ENCODE measurements at places on chromosomes 7 and 10.

DNA sequence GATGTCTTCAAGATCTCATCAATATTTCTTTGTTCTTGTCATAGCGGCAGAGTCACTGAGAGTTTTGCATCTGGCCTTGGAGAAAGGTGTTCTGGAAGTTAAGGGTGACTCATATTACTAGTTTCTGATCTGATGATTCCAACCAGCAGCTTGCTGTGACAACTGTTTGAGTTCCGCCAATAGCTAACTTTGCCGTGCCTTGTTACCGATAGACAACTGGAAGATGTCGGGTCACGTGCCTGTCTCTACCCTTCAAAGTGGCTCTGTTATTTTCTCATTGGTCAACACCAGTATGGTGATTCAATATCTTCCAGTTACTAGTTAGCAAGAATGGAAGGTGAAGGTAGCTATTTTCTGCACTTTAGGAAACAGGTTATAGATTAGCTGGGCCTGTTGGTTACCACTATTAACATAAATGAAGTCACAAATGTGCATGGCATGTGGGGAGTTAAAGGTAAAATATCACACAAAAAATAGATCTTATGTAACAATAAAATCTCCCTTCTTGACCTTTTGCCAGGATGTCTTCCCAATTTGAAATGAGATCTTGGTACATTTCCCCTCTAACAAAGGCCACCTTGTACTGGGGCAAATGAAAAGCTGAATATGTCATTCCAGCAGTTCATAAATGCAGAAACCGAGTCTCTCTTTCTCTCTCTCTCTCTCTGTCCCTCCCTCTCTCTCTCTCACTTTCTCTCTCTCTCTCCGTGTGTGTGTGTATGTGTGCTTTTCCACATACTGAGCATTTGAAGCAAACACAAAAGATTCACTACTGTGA lies 2.6 kb upstream of the MGAM2 start:
- no peak for DNase-seq

DNA sequence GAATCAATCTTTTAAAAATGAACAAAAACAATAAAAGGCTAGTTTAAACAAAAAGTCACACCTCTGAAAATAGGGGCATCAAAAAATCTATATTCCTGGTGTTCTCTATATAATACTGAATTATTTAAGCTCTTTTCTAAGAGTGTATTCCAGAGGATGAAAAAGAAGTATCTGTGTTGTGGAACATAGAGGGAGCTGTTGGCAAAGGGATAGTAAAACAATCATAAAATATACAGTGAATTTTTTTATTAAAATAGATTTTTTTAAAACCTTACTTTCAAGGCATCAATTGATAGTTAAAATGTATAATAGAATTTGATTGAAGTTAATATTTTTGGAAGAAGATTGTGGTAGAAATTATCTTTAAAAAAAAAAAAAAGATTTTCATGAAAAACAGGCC lies 1409.1 kb upstream of the CELF2 start:
- no peak for DNase-seq

GRCh38 chr10:44258019-44258418 lies 126.9 kb downstream of the CXCL12 start:
- DNase-seq, result no peak

- no peak for DNase-seq
Measured at GRCh38 chr10:123704812-123705211, 38.7 kb downstream of the GPR26 start.

DNA sequence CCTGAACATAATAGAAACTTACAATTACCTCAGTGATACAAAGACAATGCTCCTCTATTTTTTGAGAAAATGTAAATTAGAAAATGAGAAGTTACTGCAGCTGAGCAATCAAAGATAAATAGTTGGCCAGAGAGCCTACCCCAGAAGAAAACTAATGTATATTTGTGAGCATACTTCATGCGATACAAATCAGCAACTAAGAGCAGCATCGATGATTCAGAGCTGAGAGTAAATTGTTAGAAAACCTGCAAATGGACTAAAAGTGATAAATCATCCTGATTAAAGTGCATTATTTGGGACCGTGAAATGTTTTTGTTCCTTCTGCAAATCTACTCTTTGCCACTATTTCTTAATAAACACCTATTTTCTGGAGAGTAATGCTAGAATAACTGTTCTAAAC lies 285.7 kb downstream of the PPP1R3A start:
- DNase-seq, result no peak

- DNase-seq, result no peak
Measured at GRCh38 chr7:99252166-99252895, 20.3 kb upstream of the MYH16 start.

- no peak for DNase-seq
Measured at GRCh38 chr10:68516766-68517165, 10.6 kb downstream of the SLC25A16 start.

DNA sequence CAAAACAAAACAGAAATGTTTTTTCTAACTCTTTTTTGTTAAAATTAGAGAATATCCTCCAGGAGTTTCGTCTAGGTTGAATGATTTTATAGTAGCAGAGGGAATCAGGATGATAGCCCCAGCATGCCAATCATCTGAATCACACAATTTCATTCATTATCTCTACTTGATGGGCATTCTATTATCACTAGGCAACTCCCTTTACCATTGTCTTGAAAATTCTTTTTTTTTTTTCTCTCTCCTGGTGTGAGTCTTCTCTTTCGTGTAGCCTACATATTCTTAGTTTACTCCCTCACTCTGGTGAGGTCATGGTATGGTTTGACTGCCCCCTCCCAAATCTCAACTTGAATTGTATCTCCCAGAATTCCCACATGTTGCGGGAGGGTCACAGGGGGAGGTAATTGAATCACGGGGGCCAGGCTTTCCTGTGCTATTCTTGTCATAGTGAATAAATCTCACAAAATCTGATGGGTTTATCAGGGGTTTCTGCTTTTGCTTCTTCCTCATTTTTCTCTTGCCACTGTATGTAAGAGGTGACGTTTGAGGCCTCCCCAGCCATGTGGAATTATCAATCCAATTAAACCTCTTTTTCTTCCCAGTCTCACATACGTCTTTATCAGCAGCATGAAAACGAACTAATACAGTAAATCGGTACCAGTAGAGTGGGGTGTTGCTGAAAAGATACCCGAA lies 105.0 kb downstream of the OTUD1 start:
- DNase-seq, result no peak

DNA sequence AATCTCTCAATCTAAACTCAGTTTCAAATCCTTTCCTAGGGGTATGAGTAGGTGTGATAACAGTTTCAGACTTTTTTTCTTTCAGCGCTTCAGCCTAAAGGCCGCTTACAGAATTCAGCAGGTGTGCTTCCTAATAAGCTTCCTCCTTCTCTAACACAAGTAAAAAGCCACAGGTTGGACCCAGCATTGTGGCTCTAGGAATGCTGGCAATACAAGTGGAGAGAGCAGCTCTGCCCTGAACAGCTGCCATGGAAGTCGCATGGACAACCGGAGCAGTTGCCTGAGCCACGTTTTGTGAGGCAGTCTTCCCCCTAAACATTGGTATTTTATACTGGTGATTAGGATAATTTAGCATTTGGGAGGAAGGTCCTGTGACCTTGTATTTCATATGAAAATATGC lies 83.5 kb downstream of the ST7 start:
- DNase-seq, result no peak

DNA sequence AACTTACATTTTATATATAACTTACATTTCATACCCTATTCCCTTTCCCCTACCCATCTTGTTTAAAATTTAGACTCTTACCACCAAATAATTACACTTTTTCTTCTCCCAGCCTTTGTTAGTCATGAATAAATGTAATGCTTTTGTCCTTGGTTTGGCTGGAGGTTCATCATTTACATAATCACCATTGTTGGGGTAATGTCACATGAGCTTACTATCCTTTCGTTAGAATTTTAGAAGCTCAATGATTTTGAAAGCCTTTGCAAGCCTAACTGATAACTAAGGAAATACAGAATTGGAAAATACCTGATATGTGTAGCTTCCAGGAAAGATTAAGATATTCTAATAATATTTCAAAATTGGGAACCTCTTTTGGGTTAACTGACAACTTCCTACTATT lies 171.7 kb downstream of the PLXDC2 start:
- DNase-seq, result no peak

GRCh38 chr10:124820121-124820520 lies 18.5 kb downstream of the ABRAXAS2 start:
- DNase-seq, result no peak

GRCh38 chr10:75286901-75287300 lies 51.1 kb upstream of the COMTD1 start:
- no peak for DNase-seq

GRCh38 chr7:42736931-42737330 lies 174.9 kb downstream of the C7orf25 start:
- no peak for DNase-seq

GRCh38 chr7:134028853-134029252 lies 98.3 kb upstream of the LRGUK start:
- no peak for DNase-seq

DNA sequence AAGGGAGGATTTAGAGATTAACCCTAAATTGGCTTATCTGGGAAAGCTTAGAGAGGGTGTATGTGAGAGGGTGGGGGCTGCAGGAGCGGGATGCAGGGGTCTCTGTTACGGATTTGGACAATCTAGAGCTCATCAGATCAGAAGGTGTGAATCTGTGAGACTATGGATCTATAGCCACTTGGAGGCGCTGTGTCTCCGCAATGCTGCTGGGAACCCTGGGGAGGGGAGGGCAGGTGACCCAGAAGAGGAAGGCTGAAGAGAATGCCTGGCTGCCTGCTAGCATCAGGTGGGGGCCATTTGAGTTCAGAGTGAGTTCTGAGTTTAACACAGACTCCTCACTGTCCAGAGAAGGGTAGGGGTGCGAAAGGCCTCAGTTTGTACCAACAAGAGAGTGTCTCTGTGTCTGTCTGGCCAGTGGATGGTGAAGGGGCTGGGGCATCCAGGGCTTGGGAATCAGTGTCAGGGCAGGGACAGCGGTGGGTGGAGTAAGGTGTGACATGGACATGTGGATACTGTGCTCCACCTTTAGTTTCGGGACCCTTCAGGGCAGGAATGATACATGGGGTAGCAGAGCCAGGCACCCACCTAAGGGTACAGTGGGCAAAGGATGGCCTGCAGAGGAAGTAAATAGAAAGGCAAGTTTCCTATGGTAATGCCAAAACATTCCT lies 187.3 kb upstream of the PRSS58 start:
- peak; percentile 54 for DNase-seq

DNA sequence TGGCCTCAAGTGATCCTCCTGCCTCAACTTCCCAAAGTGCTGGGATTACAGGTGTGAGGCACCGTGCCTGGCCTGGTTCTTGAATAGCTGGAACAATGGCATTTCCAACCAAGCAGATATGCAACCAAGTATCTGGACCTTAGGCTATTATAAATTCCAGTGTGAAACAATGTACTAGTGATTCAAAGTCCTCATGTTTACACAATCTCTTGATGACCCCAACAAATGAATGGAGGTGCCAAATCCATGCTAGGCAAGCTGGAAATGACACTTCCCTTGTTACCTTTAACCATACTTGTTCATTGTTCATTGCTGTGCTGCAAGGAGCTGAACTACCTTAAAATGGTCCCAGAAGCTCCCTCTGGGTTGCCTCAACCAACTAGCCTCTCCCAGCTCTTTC lies 282.2 kb upstream of the KLF14 start:
- DNase-seq, result no peak

- DNase-seq, result no peak
Measured at GRCh38 chr10:128051548-128051947, 74.7 kb downstream of the MKI67 start.

GRCh38 chr10:69022611-69023010 lies 34.0 kb downstream of the KIFBP start:
- no peak for DNase-seq

DNA sequence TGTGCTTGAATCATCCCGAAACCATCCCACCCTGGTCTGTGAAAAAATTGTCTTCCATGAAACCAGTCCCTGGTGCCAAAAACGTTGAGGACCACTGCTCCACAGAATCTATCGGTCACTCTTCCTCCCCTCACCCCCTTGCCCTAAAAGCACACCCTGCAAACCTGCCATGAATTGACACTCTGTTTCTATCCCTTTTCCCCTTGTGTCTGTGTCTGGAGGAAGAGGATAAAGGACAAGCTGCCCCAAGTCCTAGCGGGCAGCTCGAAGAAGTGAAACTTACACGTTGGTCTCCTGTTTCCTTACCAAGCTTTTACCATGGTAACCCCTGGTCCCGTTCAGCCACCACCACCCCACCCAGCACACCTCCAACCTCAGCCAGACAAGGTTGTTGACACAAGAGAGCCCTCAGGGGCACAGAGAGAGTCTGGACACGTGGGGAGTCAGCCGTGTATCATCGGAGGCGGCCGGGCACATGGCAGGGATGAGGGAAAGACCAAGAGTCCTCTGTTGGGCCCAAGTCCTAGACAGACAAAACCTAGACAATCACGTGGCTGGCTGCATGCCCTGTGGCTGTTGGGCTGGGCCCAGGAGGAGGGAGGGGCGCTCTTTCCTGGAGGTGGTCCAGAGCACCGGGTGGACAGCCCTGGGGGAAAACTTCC lies 784 bp upstream of the SERPINE1 start:
- no peak for DNase-seq

DNA sequence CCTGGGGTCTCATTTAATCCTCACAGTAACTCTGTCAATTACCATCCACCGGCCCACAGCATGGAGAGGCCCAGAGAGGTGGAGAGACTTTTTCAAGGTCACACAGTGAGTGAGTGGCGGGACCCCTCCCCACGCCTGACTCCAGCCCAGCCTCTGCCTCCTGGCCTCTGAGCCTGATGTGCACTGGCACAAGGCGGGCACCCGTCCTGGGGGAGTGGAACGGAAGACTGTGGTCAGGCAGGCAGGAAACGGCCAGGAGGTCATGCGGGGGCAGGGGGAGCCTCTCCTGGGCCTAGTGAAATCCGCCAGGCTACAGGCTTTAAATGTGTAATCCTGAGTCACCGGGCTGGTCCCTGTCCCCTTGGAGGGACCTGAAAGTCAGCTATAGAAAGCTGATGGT lies 32.2 kb downstream of the ZCCHC24 start:
- no peak for DNase-seq

DNA sequence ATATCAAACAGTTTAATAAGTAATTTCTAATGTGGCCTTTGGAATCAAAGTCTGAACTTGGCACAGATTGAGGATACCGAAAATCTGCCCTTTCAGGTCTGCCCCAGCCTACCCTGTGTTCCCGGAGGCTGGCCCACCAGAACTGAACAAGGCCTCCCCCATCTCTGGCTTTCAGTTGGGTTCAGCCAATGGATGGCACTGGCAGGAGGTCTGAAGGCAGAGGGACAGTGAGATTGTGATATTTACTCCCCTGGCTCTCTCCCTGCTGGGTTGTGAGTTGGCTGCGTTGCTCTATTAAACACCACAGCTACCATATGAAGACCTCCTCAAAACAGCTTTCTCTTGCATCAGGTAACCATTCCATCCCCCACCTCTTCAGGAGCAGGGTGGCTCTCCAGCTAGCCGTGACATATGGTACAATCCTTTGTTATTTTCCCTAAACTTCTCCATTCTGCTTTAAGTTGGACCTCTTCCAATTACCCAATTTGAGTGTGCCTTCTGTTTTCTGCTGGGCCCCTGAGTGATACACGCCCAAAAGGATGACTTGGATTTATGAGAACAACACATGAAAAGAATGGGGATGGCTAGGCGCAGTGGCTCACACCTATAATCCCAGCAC lies 28.1 kb downstream of the DNMBP start:
- no peak for DNase-seq

GRCh38 chr7:78055001-78055573 lies 256.5 kb downstream of the PHTF2 start:
- DNase-seq, result no peak
